ENCODE measurements at places on chromosomes 6 and 20.

DNA sequence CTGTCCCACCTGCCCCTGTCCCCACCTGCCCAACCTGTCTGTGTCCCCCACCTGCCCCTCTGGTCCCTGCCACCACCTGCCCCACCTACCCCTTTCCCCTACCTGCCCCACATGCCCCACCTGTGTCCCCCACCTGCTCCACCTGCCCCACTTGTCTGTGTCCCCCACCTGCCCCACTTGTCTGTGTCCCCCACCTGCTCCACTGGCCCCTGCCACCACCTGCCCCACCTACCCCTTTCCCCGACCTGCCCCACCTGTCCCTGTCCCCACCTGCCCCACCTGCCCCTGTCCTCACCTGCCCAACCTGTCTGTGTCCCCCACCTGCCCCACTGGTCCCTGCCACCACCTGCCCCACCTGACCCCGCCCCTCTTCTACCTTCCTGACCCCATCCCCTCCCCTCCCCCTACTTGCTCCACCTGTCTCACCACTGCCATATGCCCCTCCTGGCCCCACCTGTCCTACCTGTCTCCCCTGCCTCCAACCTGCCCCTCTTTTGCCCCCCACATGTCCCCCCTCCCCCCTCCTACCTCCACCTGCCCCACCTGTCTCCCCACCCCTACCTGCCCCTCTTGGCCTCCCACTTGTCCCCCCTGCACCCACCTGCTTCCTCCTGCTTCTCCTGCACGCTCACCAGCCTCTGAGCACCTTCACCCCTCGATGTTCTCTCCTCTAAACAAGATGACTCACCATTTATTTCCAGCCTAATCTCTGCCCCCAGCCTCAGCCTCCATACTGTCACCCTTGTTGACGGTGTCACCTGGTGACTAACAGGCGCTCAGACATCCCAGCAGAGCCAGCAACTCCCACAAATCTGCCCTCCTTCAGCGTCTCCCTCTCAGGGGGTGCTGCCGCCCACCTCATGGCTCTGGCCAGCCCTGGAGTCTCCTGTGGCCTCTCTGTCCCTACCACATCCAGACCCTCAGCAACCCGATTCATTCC lies 5.6 kb upstream of the MYT1 start:
- DNase-seq, result no peak

GRCh38 chr6:68740828-68741500 lies 105.9 kb downstream of the ADGRB3 start:
- DNase-seq, result peak; percentile 77

- DNase-seq, result no peak
Measured at GRCh38 chr6:153623496-153623895, 415.5 kb upstream of the OPRM1 start.

DNA sequence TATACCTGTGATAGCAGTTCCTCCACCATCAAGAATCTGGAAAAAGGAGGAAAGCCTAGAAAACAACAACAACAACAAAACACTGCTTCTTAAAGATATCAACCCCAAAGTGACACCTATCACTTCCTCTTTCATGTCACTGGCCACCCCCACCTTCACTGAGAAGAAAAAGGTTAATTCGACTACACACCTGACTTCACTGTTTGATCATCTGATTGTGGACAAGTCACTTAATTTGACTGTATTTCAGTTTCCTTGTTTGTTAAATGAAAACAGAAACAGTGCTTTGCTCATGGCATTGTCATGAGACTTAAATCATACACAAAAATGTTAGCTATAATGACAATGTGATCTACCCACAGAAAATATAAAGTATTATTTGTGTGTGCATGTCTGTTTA lies 280.6 kb upstream of the SULF2 start:
- DNase-seq, result no peak

DNA sequence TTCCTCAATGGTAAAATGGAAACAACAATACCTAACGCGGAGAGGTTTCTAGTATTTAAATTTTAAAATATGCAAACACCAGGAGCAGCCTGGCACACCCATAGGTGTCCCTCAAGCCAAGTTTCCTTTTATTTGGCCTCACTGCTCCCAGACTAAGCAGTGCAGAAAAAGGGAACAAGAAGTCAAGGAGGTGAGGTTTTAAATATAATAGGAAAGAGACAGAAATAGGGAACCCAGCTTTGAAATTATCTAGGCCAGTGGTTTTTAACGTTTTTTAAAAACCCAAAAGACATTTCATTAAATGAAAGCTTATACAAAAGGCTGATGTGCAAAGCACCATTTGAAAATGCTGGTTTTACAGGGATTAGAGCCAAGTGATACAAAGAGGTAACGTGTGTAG lies 109.6 kb downstream of the SLC22A3 start:
- peak; percentile 61 for DNase-seq

GRCh38 chr20:50724851-50725723 lies 6.3 kb upstream of the PARD6B start:
- DNase-seq, result no peak

- no peak for DNase-seq
Measured at GRCh38 chr20:33303595-33303994, 20.6 kb downstream of the BPIFB1 start.

DNA sequence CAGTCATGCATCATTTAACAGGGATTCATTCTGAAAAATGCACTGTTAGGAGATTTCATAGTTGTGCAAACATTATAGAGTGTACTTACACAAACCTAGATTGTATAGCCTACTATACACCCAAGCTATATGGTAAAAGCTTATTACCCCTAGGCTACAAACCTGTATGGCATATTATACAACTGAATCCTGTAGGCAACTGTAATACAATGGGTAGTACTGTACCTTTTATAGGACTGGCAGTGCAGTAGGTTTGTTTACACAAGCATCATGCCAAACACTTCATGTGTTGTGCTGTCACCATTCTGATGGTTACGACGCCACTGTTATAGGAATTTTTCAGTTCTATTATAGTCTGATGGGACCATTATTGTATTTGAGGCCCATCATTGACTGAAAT lies 39.3 kb upstream of the KHDC1 start:
- DNase-seq, result no peak

DNA sequence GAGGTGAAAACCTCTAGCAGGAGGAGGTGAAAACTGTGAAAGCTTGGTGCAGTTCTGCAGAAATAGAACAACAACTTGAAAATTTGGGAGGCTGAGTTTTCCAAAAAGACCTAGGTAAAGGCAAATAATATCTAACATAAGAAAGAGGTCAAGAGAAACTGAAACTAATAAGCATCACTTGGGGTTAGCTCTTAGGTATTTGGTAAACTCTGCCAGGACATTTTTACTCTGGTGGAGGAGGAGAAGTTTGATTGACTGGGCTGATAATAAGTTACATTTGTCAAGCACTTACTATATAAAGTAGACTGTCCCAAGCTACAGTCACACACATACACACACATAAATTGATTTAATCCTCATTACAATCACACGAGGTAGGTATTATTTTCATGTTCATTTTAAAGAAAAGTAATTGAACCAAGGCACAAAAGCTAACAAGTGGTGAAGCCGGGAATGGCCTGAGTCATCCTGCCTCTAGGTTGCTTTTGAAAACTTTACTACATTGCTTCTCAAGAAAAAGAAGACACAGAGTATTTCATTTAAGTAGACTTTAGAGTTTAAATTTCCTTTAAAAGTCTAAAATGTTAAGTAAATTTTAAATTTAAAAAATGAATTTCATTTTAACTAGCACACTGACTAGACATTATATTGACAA lies 275.5 kb downstream of the PTPRK start:
- DNase-seq, result no peak

- DNase-seq, result no peak
Measured at GRCh38 chr6:150566486-150566885, 33.2 kb upstream of the PLEKHG1 start.

DNA sequence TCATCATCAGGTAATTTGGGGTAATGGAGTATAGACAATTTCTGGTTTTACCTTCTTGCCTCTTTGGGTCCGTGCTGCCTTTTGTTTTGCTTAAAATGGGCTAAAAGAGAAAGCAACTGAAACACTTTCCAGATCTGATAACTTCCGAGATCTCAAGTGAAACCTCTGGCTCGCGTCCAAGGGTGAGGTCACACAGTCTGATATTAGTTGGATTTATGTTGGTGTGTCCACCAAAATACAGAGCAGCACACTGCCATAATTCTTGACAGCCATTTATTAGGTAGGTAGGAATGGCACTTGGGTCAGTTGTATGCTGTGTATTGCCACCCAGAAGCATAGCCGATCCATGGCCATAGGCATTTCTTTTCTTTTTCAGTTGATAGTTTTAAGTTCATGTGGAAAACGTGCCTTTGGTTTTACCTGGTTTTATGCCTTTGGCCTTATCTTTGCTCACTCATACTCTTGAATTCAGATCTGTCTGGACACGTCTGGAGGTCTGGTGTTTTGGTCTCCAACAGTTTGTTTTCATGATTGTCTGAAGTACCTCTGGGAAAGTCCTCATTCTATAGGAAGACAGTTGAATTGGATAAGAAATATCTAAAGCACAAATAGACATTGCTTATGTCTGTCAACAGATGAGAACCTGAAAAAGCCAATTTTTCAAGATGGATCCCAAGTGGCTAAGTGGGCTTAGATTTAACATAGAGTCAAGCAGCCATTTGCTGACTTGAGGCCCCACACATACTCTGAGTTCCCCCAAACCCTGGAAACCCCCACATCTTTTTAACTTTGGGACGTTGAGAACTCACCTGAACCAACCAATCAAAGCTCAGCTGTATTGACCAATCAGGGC lies 320.8 kb downstream of the SOX4 start:
- DNase-seq, result no peak

DNA sequence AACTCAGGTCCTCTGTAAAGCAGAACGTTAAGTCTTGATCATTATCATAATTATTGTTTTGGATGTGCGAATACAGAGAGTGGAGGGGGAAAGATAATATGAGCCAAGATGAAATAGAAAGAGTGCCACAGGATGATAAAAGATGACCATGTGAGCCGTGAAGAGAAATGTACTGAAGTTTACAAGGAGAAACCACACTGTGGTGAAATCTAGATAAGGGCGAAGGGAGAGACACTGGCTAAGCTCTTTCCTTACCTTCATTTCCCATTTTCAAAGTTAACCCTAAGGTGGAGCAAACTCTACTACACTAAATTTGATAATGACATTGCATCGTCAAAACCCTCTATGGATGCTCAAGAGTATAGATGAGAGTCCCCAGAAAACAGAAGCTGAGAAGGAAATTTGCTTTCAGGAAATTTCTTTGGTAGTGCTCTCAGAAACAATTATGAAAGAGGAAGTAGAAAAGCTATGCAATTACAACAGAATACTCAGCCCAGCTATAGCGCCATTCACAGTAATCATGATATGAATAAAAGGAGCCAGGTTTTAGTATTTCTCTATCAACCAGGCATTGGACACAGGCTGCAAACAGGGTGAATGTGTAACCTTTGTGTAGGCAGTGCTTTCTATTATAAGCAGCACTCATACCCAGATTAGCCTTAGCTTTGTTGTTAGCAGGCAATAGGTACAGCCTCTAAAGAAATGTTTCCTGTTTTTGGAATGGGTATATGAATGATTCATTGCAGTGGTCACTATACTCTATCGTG lies 1080.7 kb downstream of the GRIK2 start:
- peak; percentile 63 for DNase-seq

- peak; percentile 39 for DNase-seq
Measured at GRCh38 chr6:105482227-105482844, 79.5 kb upstream of the PREP start.

GRCh38 chr20:44536175-44536574 lies 14.3 kb upstream of the SERINC3 start:
- DNase-seq, result peak; percentile 41

DNA sequence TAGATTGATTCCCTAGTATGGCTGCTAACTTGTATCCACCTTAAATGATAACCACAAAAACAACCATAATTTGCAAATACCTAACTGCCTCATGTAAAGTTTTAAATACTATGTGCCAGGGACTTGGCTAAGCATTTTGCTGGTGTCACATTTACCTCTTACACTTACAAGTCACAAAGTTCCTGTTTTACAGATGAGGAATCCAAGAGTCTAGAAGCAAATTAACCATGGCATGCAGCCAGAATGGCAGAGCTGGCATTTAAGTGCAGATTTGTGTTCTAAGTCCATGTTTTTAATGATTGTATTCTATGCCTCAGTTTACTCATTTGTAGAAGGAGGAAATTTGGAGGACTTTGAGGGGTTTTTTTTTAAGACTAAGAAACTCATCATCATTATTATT lies 696.7 kb downstream of the PTPRT start:
- DNase-seq, result no peak

DNA sequence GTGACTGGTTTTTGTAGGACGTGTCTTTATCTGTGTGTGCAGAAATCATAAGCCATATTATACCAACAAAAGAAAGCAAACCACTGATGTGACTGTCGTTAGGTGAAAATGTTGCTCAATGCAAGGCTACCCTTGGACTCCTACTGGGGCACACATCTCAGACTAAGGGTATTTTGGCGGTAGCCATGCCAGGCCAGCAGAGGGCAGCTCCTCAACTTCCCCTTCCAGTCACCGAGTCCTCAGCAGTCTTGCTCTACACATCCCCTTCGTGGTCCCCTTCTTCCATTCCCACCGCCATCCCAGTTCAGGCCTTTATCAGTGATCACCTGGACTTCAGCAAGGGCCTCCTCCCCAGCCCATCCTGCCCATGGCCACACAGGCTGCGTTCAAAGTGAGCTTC lies 113.7 kb upstream of the GGTLC1 start:
- peak; percentile 53 for DNase-seq

DNA sequence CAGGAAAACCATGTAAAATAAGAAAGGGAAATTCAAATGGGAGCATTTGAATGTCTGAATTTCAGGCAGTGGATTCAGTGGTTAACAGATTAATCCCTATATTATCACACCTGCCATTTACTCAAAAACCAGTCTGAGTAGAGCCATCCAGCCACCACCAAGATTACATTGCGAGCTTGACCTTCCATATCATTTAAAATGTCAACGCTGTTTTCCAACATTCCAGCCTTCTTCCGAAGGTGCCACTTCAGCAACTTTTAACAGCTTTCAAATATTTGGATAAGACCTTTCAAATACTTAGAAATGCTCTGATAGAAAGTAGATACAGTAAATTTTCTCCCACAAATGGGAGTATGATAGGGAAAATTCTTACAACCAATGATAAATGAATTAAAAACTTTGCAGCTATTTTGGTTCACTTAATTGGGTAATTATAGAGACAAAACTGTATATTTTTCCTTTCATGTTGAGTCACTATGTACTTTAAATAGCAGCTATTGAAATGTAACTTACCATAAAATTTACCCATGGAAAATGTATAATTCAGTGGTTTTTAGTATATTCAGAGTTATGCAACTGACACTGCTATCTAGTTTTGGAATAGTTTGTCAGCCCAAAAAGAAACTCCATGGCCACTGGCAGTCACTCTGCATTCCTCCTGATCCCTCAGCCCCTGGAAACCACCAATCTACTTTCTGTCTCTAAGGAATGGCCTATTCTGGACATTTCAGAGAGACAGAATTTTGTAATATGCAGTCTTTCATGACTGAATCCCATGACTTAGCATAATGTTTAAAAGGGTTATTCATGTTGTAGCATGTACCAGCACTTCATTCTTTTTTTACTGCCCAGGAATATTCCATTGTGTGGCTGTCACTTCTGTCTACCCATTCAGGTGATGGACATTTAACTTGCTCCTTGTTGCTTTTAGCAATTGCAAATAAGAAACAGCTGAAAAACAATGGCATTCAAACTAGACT lies 21.5 kb downstream of the EZR start:
- no peak for DNase-seq
